ENCODE measurements at places on chromosomes 6 and 20.

- no peak for DNase-seq
These were observed 206.3 kb downstream of the PREX1 start for GRCh38 chr20:48621376-48622078.

- DNase-seq, result no peak
These were observed 245.1 kb upstream of the KCNQ5 start for GRCh38 chr6:72376736-72377135.

- no peak for DNase-seq
These were observed 333.2 kb upstream of the PLCB4 start for GRCh38 chr20:8735674-8736073.

DNA sequence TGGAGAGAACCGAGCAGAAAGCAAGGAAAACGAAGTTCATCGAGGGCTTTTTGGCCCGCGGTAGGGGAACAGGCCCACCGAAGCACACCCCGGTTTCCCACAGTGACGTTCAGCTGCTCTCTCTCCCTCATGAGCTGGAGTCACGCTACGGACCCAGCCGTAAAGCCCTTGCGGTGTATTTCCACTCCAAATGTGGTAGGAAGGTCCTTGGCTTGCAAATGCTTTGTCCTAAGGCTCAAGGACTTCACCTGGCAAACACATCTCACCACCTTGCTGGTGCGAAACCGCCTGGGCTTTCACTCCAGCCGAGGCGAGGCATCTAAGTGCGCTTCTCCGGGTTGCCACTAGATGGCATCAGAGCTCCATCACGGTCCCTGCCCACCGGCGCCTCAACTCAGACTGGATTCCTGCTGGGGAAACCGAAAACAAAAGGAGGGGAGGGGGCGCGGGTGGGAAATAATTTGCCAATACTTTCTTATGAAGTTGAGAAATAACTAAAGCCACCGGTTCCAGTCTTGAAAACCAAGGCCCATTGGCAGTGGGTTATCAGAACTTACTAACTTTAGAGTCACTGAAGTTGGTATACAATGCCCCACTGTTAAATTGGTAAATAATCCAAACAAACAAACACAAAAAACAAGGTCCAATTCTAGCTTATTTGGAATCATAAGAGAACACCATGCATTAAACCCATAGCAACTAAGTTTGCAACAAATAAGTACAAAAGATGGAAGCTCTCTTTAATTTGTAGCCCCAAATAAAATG is 13.4 kb upstream of the FOXC1 start:
- peak; percentile 49 for DNase-seq

- DNase-seq, result no peak
These were observed 10.3 kb upstream of the ERVFRD-1 start for GRCh38 chr6:11121851-11122250.

- no peak for DNase-seq
These were observed 272.1 kb downstream of the ZFAND3 start for GRCh38 chr6:38091613-38092012.

- DNase-seq, result no peak
These were observed 891.7 kb downstream of the C6orf118 start for GRCh38 chr6:164417537-164418261.

DNA sequence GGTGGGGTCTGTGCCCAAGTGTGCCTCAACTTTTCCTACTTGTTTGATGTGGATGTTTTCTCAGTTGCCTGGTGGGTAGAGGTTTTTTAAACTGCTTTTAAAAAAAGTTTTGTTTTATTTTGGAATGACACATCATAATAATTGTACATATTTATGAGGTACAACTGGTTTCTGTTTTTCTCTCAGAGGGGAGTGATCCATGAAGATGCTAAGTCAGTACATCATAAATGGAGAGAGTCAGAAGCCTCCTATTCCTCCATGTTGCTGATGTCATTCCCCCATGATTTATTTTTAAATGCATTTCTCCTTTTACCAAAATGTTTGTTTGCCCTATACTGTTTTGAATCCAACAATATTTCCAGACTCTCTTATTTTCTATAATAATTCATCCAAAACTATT is 77.3 kb upstream of the CLVS2 start:
- DNase-seq, result no peak

GRCh38 chr6:20135677-20136268 is 76.5 kb downstream of the MBOAT1 start:
- no peak for DNase-seq

DNA sequence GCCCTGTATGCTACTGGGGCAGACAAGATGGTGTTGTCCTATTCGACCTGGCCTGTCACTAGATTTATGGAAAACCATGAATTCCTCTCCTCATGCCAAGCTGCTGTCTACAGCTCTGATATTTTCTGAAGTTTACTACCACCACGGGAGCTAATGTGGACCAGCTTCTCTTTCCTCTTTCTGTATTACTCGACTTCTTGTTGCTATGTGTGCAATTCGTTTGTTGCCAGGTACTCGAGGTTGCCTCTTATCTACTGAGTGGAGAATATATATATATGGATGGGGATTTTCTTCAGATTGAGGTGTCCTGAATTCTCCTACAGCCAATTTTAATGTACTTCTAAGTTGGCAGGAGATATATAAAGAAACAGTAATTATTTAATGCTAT is 34.7 kb downstream of the MAN1A1 start:
- DNase-seq, result no peak

DNA sequence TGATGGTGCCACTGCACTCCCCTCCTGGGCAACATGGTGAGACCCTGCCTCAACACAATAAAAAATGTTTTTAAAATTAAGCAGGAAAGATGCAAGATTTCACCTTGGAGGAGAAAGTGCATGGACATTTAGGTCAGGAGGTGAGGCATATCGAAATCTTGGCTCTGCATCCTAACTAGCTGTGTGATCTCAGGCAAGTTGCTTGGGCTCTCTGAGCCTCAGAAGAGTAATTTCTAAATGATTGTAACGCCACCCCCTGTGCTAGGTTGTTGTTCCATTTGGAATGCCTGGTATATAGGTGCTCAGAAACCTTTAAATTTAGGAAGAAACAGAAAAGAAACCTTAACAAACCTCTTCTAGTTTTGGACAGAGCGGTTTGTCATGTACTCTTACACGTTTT is 35.9 kb upstream of the C20orf144 start:
- DNase-seq, result no peak

DNA sequence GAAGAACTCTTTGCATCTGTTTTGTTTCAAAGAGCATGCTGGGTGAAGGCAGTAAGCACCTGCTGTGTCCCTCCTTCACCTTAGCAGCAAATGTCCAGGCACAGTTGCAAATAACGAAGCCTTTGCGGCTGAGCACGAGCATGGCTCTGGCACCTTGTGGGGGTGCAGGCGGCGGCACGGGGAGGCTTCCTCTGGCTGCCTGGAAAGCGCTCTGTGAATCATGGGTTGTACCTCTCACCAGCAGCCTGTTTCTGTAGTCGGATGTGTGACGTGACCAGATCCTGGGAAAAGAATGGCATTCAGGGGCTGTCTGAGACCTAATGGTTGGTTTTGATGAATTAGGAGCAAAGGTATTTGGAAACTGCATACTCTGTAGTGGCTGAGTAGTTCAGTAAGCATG is 144.8 kb downstream of the DTNBP1 start:
- DNase-seq, result no peak

DNA sequence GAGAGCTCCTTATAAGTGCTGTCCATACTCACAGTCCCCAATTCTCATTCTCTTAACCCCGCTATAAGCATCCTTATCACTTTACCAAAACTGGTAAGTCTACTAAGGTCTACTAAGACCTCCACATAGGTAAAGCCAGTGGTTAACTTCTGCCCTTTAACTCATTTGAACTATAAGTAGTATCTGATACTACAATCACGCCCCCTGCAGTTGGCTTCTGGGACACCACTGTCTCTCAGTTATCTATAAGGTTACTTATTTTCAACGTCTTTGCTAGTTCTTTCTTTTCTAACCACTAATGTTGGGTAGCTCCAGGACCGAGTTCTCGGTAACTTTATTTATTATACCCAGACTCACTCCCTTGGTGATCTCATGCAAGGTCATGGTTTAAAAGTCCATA is 142.6 kb downstream of the ARHGAP18 start:
- peak; percentile 38 for DNase-seq

GRCh38 chr6:84752118-84752850 is 12.1 kb downstream of the TBX18 start:
- no peak for DNase-seq

- no peak for DNase-seq
These were observed 16.9 kb upstream of the PHIP start for GRCh38 chr6:79094938-79095337.

- no peak for DNase-seq
These were observed 13.8 kb upstream of the TLDC2 start for GRCh38 chr20:36861875-36862801.

Data from stimulated activated CD4-positive, alpha-beta T cell treated with anti-CD3 and anti-CD28 coated beads, Interleukin-2, amount 100 ng/mL, for 4 hours (primary cell).